CD8-positive, alpha-beta T cell (primary cell): ENCODE measurements at places on chromosomes 16 and 17.

GRCh38 chr17:16521070-16521727 is 29.2 kb upstream of the LRRC75A start:
- peak; percentile 81 for DNase-seq

- DNase-seq = no peak
Observed at GRCh38 chr17:5248821-5249479, 14.3 kb upstream of the SCIMP start.

GRCh38 chr17:41315814-41316445 is 420 bp upstream of the KRTAP17-1 start:
- DNase-seq = no peak

DNA sequence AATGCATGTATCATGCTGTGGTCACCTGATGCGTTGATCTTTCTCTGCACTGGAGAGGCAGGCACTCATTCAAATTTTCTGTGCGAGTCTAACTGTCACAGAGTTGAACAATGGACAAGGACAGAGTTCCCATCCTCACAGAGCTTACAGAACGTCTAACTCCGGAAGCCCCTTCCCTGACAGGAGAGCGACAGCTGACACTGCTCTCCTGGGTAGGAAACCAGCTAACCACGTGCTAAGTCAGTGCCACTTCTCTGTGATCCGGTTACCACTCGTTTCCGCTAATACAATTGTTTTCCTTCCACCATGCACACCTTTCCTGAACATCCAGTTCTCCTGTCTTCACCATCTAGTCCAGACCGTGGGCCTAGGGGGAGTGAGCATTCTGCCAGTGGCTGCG is 11.3 kb downstream of the KLHDC4 start:
- DNase-seq = no peak

- DNase-seq = no peak
Observed at GRCh38 chr17:27778183-27778582, 22.1 kb downstream of the NOS2 start.

- no peak for DNase-seq
Observed at GRCh38 chr16:84905965-84906460, 86.2 kb downstream of the CRISPLD2 start.

GRCh38 chr16:6250511-6250910 is 1082.1 kb upstream of the RBFOX1 start:
- no peak for DNase-seq

- peak; percentile 26 for DNase-seq
Observed at GRCh38 chr16:638034-638543, 2.0 kb upstream of the METTL26 start.

- DNase-seq = no peak
Observed at GRCh38 chr17:6279659-6280058, 155.3 kb downstream of the AIPL1 start.

GRCh38 chr17:17043461-17044271 is 1.4 kb downstream of the MPRIP start:
- DNase-seq = no peak

GRCh38 chr16:28213396-28213795 is 1.6 kb upstream of the XPO6 start:
- no peak for DNase-seq

DNA sequence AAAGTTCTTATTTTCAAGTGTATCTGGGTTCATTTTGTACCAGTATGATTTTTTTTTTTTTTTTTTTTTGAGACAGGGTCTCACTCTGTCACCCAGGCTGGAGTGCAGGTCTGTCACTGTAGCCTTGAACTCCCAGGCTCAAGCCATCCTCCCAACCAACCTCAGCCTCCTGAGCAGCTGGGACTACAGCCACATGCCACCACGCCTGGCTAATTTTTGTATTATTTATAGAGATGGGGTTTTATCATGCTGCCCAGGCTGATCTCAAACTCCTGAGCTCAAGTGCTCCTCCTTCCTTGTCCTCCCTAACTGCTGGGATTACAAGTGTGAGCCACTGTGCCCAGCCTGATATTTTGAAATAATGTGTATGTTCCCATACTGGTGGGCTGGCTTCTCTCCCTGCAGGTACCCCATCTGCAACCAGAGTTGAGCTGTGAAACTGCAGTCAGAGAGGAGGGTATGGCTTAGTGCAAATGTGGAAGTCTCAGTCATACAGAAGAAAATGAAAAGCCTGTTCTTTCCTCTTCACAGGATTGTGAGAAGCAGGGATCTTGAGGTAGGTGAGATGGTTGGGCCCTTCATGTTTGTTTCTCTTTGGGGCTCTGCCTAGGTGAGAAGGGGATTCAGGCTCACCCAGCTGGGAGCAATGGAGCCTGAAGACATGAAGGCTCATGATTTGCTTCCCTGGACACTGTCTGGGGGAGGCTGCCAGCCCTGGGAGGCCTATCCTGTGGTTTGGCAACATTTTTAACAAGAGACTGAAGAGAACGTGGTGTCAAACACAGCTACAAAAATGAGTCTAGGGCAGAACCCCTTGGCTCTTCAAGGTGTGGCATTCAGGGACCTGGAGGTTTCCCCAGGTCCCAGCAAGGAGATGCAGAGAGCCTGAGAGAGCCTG is 41.3 kb upstream of the SIAH1 start:
- no peak for DNase-seq

- DNase-seq = no peak
Observed at GRCh38 chr17:75468291-75468754, 11.9 kb downstream of the TMEM94 start.

DNA sequence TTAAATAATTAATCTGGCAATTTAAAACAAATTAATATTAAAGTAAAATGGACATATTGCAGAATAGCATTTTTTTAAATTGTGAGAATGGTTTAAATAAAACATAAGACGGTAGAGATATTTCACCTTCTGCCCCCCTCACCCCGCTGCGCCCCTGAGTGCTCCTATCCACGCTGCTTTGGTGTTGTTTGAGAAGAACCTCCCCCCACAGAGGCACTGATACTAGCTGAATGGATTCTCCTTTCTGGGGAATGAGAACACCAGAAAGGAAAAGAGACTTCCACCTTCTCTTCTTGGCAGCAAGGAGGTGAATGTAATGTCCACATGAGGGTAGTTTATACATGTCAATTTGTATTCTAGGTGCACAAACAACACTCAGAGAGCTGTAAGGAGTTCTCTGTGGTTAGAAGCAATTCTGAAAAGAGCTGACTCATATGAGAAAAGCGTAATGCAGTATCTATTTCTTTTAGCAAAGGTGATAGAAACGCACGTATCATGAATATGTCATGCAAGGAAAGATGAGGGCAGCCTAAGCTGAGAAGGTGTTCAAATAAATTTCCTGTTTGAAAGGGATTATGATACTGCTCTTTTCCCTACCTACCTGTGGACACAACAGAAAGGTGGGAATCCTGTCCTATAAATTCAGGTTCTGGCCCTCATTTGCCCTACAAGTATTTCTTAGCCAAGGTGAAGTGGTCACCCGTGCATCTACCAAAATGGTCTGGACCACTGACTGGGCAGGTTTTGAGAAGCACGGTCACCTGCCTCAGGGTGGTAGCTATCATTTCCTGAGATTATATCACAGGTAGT is 126.9 kb downstream of the PARN start:
- DNase-seq = no peak

DNA sequence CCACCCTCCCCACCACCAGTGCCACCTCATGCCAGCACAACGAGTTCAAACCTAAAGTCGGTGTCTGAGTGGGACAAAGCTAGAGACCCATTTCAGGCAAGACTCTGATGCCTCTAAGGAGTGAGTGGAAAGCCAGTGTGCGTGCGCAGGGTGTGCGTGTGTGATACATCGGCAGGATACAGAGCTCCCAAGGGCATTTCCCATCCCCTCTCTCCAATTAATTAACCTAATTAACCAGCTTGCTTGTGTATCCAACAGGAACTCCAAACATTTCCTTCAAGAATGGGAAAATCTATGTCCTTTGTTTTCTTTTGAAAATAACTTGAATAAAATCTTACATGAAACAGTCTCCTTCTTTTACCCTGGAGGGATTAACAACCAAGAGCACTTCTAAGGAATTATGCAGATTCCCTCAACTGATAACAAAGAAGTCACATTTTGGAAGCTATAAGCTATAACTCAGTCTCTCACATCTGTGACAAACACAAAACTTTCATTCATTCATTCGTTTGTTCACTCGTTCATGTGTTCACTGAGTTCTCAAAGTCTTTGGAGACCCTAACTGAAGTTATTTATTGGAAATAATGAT is 9.9 kb downstream of the ATPAF2 start:
- no peak for DNase-seq

DNA sequence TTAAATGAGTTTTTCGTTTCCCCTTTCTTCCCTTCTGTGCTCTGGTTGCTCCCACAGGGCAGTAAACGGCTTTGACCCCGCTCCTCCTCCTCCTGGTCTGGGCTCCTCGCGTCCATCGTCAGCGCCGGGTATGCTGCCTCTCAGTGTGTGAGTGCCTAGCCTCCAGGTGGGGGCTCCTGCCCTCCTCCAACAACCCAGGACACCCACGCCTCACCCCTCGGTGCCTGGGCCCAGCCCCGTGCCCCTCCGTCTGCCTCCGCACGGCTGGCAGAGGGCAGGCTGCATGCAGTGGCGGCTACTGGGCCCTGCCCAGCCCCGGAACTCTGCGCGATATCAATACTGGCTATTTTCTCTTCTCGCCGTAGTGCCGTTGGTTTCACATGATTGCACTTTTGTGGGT is 31.2 kb downstream of the NDEL1 start:
- DNase-seq = no peak

- DNase-seq = no peak
Observed at GRCh38 chr17:27551701-27552248, 79.2 kb upstream of the LGALS9 start.

DNA sequence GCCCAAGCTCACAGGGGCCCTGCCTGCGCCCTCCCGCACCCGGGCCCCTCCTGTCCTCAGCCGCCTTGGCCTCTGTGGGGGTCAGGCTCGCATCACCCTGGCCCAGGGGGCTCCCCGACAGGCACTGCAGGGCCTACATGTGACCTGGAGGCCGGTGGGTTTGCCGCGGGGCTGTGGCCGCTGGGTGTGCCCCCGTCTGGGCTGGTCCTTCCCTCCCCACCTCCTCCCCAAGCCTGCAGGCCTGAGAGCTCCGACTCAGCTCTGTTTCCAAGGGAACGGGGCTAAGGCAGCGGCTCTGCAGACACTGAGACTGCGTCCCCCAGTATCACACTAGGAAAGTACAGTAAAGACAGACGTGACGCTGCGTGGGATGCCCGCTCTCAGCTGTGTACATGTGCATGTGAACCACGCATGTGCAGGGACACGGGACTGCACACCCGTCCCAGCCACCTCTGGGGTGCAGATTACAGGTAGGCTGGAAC is 16.5 kb upstream of the WDR45B start:
- no peak for DNase-seq

GRCh38 chr17:75250009-75250471 is 11.4 kb downstream of the GGA3 start:
- DNase-seq = peak; percentile 63

DNA sequence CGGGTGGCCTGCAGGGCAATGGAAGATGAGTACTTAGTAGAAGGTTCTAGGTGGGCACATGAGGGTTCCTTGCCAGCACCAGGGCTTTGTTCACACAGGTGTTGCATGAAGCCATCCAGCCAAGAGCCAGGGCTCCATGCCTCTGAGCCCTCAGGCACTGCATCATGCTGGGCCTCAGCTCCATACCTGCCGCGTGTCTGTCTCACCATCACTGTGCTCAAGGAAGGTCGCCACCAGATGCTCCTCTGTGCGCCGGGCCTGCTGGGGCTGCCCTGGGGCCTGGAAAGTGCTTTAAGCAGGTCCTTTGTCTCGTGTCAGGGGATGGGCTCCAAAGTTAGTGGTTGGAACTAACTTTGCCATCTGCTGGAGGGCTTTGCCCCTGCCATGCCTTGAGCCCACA is 25.6 kb downstream of the C16orf90 start:
- no peak for DNase-seq

GRCh38 chr17:66535611-66536010 is 233.2 kb downstream of the PRKCA start:
- DNase-seq = no peak

GRCh38 chr16:64952177-64952576 is 169.7 kb downstream of the CDH11 start:
- no peak for DNase-seq
